ENCODE measurements at places on chromosomes 6 and 20. TPM values are rescaled to one million over a fixed set of nuclear protein-coding genes. Genes with fewer than 3 reads are reported as not detected.

ABT1 gene
- 27.3 TPM for total RNA-seq

KCNK15 gene
- not detected for total RNA-seq

RNGTT gene
- 19.1 TPM for total RNA-seq

DEFB124 gene
- not detected for total RNA-seq

SPEF1 gene
- 0.22 TPM for total RNA-seq
